HuH-7.5 (cell line): ENCODE measurements at places on chromosomes 7 and 10.
A peak's percentile ranks its signal among the peaks of the same experiment; 100 is the strongest.

DNA sequence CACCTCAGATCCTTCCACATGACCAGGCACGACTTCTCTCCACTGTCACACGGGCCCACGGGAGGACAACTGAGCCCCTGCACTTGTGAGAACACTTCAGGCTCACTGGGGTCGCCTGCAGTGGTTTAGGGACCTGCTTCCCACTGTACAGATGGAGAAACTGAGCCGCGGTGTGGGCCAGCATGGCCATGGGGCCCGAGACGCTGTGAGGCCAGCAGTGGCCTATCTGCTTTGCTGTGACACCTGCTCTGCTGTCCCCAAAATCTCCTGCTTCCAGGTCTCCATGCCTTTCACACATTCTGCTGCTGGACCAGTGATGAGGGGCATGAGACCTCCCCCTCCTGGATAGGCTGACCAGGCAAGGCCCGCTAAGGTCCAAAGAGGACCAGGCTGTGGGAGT, 75.8 kb upstream of the PAX2 start:
- no peak for DNase-seq

DNA sequence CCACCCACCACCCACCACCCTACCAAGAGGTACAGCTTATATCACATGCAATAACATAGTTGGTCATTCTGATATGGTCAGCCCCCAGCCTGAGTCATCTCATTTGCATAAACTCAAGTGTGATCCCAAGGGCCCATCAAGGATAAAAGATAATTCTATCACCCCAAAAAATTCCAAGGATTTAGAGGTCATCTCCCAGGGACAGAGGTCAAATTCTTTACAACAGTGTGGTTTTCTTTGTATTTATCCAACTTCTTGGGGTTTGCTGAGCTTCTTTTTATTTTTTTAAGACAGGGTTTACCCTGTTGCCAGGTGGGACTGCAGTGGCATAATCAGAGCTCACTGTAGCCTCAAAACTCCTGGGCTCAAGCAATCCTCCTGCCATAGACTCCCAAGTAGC, 9.4 kb upstream of the GTPBP10 start:
- no peak for DNase-seq

GRCh38 chr7:74032191-74032490, 4.2 kb downstream of the ELN start:
- no peak for DNase-seq

DNA sequence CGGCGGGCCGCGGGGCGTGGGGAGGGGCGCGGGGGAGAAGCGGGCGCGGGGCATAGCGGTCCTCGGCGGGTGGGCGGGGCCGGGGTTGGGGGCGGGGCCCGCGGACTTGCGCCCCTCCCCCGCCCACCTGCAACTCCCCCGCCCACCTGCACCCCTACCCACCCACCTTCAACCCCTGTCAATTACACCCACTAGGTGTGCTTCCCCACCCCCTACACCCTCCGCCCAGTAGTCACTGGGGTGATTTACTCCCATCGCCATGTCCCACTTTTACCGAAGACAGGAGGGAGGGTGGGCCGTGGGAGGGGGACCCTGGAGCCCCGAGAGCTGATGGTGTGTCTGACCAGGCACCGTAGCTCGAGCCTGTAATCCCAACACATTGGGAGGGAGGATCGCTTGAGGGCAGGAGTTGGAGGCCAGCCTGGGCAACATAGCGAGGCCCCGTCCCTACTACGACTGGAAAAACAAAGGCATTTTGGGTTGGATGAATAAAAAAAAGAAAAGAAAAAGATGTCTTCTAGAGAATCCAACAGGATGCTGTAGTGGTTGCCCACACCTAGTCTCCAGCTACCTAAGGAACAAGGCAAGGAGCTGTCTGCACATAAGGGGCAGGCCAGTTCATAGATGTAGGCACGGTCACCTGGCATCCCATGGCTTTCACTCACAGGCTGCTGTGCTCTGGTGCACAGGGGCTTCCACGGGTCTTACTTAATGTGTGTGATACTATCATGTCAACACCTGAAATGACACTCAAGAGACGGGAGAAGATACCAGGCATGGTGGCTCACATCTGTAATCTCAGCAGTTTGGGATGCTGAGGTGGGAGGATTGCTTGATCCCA, 761 bp downstream of the KCTD7 start:
- peak; percentile 41 for DNase-seq

- DNase-seq = no peak
Observed at GRCh38 chr7:98930921-98931320, 52.6 kb downstream of the TRRAP start.

DNA sequence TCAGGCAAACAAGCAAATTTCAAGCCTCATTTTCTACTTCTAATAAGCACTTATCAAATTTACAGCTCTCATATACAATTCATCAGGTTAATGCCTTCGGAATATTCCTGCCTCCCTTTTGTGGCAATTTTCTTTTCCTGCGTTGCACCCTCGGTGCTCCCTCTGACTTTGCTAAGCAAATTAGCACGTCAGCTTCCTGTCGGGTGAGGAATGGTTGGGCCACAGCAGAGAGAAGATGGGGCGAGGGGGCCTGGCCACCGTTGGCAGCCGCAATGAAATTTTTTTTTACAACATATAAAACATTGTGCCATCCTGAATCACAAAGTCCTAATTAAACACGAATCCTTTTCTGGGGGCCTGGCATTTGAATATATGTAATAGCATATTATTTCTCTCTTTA, 28.1 kb downstream of the ELFN1 start:
- DNase-seq = no peak

DNA sequence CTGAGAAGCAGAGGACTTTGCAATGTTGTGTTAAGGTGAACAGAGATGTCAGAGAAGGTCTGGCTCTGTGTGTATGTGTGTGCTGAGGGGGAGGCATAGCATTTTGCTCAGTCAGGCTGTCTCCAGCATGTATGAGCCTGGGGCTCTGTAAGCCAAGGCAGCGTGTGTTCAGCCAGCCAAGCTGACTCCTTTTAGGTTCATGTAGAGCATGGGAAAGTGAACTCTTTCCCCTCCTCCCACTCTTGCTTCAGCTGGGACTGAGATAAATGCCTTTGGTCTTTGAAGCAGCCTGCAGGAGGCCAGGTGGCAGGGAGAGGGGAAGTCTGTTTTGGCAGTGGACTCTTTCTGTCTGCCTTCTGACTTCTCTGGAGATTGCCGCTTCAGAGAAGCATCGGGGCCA, 3.8 kb downstream of the SFXN2 start:
- no peak for DNase-seq

DNA sequence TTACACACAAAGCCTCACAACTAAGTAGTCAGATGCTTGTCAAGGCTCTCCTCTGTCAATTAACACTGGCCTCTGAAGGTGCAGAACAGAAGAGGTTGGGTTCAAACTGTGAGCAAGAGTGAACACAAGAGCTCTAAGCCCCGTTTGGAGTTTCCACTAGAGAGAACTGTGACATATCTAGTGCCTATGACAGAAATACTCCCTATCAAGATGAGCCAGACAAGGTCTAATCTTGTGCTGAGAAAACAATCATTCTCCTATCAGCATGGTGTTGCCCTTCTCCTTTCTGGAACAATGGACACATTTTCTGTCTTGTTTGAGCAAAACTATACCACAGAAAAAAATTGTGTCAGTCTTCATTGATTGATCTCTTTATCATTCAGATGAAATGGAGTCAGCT, 62.4 kb upstream of the CCDC71L start:
- DNase-seq = no peak

DNA sequence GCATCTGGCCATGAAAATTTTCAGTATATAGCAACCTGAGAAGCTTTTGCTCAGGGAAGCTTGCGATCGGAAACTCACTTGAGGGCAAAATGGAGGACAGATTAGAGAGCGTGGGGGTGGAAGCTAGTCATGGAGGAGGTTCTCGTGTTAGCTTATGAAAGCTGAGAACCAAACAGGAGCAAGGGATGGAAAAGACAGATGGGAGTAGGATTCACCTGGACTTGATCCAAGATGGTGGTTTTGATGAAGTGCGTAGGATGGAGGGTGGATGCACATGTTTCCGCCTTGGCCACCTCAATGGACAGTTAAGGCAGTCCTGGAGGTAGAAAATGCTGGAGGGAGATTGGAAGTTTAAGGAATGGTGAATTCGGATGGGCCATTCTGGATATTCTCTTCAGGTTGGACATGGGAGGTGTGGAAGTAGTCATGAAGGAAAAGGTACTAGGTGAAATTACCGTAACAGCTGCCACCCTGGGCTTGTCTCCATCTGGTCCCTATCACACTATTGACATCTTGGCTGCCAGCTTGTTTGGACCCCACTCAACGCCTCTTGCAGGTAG, 6.3 kb upstream of the C10orf95 start:
- no peak for DNase-seq

GRCh38 chr7:43639858-43640491, 57.1 kb downstream of the STK17A start:
- DNase-seq = peak; percentile 58
